Left renal cortex interstitium (tissue), 4 donors: ENCODE measurements at places on chromosomes 7 and 10. TPM values are rescaled to one million over a fixed set of nuclear protein-coding genes. Genes with fewer than 3 reads are reported as not detected.

Gene ADARB2
- polyA plus RNA-seq: 2.0 TPM

Gene STEAP1
- 11.3 TPM for polyA plus RNA-seq

Gene AKR1C8
- polyA plus RNA-seq: 0.43 TPM

Gene IQUB
- polyA plus RNA-seq: 7.2 TPM

Gene RPEL1
- 0.13 TPM for polyA plus RNA-seq

Gene IFIT1B
- polyA plus RNA-seq: 0.09 TPM

Gene MBL2
- not detected for polyA plus RNA-seq

Gene PON2
- polyA plus RNA-seq: 140 TPM

Gene DPP6
- 44.0 TPM for polyA plus RNA-seq

Gene HOXA4
- 25.4 TPM for polyA plus RNA-seq

Gene SAMD9L
- 3.8 TPM for polyA plus RNA-seq

Gene HOXA5
- polyA plus RNA-seq: 87.5 TPM

Gene TYW1B
- 4.1 TPM for polyA plus RNA-seq

Gene MALRD1
- polyA plus RNA-seq: 2.4 TPM

Gene FAM241B
- 11.3 TPM for polyA plus RNA-seq
